ENCODE measurements at places on chromosomes 3 and 15.

GRCh38 chr3:123152687-123153086 lies 49.1 kb upstream of the SEC22A start:
- DNase-seq = no peak

GRCh38 chr15:35118960-35119359 lies 33.9 kb upstream of the NANOGP8 start:
- no peak for DNase-seq

DNA sequence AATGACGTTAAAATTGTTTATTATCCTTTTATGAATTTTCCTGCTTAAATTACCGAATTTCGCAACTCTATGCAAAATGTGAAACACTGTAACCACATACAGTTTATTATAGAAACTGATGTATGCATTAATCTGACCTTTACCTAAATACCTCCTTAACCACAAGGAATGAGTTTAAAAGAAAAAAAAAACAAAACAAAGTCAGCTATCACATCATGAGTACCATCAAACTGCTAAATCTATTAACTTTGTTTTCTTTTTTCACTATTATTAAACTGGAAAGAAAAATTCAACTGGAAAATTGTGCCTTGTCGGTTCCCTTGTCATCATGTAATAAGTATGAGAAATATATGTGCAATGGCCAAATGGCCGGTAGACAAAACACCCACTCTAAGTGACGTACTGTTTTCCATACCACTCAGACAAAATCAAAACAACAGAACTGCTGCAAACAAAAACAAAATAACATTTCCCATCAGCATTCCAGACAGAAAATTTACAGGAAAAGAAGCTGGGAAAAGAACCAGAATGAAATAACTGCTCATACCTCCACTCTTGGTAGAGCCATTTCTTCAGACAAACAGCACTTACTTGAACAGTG lies 415.3 kb downstream of the FOXP1 start:
- DNase-seq = no peak

DNA sequence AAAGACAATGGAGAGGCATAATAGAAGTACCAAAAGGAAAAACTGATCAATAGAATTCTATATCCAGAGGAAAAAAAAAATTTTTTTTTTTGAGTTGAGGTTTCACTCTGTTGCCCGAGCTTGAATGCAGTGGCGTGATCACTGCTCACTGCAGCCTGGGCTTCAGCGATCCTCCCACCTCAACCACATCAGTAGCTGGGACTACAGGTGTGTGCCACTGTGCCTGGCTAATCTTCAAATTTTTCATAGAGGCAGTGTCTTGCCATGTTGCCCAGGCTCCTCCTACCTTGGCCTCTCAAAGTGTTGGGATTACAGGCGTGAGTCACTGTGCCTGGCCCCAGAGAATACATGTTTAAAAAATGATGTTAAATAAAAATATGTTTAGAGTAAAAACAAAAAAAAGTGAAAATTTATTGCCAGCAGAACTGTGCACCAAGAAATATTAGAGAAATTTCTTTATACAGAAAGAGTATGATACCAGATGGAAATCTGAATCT lies 154.3 kb upstream of the ZBTB20 start:
- no peak for DNase-seq

GRCh38 chr15:80811781-80812315 lies 32.7 kb downstream of the CEMIP start:
- no peak for DNase-seq

DNA sequence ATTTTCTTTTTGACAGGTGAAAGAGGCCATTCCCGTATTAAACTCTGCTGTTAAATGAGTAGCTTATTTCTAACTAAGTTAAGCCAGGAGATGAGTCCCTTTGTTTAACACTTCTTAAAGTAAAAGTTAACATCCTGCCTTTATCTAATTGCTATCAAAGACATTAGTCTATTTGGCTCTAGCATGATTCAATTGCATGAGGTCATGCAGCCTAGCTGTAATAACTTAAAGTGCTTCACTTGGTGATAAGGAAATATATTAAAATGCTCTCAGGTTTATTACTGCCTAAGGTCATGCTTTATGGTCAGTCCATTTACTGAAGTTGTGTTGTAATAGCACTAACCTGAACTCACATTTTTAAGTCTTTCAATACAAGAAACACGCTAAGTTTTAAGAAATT lies 82.3 kb upstream of the MLF1 start:
- DNase-seq = no peak

DNA sequence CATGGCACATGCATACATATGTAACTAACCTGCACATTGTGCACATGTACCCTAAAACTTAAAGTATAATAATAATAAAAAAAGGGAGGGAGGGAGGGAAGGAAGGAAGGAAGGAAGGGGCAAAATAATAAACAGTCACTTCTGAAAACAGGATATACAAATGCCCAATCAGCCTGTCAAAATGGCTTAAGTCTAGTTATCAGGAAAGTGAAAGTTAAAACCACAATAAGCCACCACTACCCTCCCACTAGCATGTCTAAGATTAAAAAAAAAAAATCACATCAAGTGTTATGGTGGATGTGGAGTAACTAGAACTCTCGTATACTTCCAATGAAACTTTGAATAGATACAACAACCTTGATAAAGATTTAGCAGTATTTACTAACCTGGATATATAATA lies 145.6 kb upstream of the GMNC start:
- no peak for DNase-seq

DNA sequence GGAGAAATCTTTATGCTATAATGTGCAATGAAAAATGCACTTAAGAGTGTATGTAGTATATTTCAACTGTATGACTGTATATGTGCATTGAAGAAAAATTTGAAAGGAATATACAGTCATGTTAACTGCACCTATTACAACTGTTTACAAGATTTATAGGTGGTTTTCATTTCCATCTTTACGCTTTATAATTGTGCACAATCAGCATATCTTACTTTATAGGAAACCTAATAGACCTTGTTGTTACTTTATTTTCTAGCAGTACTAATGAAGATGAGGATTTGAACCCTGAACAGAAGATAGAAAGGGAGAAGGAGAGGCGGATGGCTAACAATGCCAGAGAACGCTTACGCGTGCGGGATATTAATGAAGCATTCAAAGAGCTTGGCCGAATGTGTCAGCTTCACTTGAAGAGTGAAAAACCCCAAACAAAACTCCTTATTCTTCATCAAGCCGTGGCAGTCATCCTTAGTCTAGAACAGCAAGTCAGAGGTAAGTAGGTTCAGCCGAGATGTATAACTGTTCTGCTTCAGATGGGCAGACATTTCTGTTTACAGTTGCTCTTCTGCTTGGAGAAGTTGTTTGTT lies 103.4 kb upstream of the CGNL1 start:
- DNase-seq = peak; percentile 57

- no peak for DNase-seq
Measured at GRCh38 chr3:149771652-149772271, 19.5 kb upstream of the COMMD2 start.

- DNase-seq = no peak
Measured at GRCh38 chr15:83204697-83205096, 2.9 kb downstream of the HDGFL3 start.

GRCh38 chr3:43217633-43218032 lies 68.7 kb upstream of the SNRK start:
- DNase-seq = no peak

GRCh38 chr15:66586155-66586976 lies 20.6 kb upstream of the LCTL start:
- no peak for DNase-seq

DNA sequence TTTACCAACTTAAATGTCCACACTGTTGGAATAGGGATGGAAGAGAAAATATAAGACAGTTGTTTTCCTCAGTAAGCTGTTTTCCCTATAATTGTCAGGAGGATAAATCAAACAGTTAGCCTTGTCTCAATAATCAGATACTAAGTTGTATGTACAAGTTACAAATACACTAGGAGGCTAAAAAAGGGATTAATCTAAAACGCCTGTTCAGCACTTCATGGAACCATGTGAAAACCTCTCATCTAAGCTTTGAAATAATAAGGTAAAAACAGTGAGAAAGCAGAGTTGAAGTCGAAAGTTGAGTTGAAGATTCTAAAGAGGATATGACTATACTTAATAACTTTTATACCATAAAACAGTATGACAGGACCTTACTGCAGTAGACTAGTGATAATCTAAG lies 62.0 kb downstream of the CALML4 start:
- no peak for DNase-seq

DNA sequence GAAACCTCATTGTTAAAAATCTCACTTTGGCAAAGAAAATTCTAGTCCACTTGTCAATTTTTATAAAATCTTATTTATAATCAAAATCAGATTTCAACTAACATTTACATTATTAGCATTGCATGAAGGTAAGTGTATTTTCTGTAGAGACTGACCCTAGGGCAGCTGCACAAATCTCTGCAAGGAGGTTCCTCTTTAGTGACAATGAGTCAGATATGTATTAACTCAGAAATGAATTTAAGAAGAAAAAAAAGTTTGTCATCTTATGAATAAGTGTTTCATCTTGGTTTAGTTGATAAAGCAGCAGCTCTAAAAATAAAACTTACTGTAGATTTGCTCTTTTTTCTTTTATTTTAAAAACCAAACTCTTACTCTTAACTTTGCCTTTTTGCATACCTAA lies 9.0 kb upstream of the GNB4 start:
- DNase-seq = no peak

GRCh38 chr3:30407651-30408050 lies 198.8 kb upstream of the TGFBR2 start:
- no peak for DNase-seq

GRCh38 chr3:194640829-194641228 lies 7.6 kb upstream of the TMEM44 start:
- DNase-seq = no peak

DNA sequence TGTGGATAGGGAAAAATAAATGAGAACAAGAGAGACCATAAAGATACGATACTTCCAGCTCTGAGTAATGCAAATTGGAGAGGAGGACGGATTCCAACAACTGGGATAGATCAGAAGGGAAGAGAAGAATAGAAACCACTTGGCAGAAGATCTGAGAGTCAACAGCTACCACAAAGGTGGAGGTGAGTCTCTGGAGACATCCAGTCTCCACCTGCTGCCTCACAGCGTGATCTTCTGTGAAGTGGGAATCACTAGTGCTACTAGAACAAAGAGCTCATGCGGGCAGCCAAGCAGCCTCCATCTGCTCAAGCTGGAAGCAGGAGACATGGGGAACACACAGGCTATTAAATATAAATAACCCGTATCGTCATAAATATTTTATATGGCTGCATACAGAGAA lies 558.5 kb upstream of the CFAP20DC start:
- DNase-seq = peak; percentile 85

GRCh38 chr3:156216852-156217251 lies 96.5 kb downstream of the KCNAB1 start:
- DNase-seq = peak; percentile 34

- DNase-seq = no peak
Measured at GRCh38 chr15:98003518-98003917, 43.0 kb downstream of the ARRDC4 start.

DNA sequence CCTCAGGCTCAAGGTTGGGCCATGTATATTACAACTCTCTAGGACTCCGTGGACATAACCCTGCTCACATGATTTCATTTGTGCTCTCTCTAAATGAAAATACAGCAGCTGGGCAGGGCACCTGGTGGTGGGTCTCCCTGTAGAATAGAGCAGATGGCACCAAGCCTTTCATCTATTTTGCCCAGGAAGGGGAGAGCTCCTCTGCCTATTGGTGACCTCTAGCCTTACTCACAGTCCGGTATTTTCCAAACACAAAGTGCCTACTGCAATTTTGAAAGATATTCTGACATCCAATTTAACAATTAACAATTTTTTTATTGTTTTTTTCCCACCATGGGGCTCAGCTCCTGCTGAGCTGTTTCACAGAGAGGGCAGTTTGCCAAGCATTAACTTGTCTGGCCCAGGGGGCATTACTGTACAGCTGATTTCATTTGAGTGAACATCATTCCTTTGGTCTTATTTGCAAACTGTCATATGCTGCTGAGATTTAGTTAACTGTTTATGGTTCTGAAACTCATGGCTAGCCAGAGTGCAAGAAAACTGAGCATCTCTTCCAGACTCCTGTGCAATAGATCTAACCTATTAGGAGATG lies 474.0 kb downstream of the EPHB1 start:
- DNase-seq = peak; percentile 47

DNA sequence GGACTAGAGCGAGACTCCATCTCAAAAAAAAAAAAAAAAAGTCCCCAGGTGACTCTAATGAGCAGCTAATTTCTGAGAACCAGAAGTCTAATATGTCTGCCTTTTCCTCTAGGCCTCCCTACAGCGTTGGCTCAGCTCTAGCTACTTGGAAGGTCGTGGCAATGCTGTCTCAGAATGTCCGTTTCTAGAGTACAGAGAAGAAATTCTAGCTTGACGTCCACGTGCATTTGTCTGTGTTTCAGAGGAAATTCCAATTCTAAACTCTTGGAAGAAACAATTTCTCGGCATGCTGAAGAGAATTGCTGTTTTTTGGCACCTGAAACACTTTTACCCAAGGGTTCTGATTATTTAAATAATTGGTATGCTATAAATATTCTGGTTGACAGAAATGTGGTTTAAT lies 78.8 kb downstream of the SOX2 start:
- no peak for DNase-seq

GRCh38 chr3:13034109-13034800 lies 39.0 kb downstream of the IQSEC1 start:
- no peak for DNase-seq

GRCh38 chr3:33060609-33061337 lies 36.2 kb downstream of the GLB1 start:
- no peak for DNase-seq

- no peak for DNase-seq
Measured at GRCh38 chr3:119570229-119570628, 9.1 kb upstream of the ADPRH start.

GRCh38 chr3:197007953-197008352 lies 21.7 kb downstream of the MELTF start:
- DNase-seq = no peak

DNA sequence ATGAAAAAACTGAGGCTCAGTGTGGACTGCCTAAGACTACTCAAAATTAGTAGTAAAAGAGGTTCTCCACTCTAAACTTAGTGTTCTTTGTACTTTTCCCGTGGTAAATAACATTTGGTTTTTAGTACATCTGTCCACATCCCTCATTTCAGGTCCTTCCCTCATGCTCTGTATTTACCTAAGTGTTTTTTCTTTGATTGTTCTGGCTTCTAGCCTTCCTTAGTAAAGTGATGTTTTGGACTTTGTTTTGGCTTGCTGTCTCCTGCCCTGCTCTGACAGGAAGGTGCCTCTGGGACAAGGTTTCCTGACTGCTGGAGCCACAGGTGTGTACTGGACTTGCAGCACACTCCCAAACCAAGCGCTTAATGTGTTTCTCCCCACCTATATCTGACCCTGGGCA lies 29.9 kb upstream of the ALDH1A2 start:
- no peak for DNase-seq

DNA sequence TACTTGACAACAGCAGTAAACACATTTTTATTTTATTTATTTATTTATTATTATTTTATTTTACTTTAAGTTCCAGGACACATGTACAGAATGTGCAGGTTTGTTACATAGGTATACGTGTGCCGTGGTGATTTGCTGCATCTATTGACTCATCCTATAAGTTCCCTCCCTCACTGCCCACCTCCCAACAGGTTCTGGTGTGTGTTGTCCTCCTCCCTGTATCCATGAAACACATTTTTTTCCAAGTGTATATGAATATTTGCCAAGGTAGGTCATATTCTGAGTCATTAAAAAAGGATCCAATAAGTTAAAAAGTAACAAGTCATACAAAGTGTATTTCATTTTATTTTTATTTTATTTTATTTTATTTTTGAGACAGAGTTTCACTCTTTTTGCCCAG lies 567.3 kb upstream of the KCNMB2 start:
- DNase-seq = no peak

Data from DMS79 treated with DMSO at 0.1 percent for 48 hours (cell line).